ENCODE measurements at places on chromosomes 7 and 10. TPM values are rescaled to one million over a fixed set of nuclear protein-coding genes. Genes with fewer than 3 reads are reported as not detected.

- H3K36me3 ChIP-seq: no peaks in the 10 kb centered on the region
- peaks cover 57% of the 10 kb centered on the region for H3K4me1 ChIP-seq
- peak; percentile 82 for DNase-seq
- H3K4me3 ChIP-seq: peak overlapping the region; percentile 66
These were observed 96.3 kb downstream of the ALOX5 start for GRCh38 chr10:45470098-45471012.

Gene AFAP1L2
- 1.3 TPM for total RNA-seq

GRCh38 chr10:52772623-52773022 is at the start of gene MBL2:
Gene MBL2, minus strand, starts transcription at chr10:52772784. Its CDS starts 1,149 bp downstream, at chr10:52771635.
- no peak within 1 kb of the TSS for H3K27ac ChIP-seq
- H3K4me3 ChIP-seq: no peak within 1 kb of the TSS
- DNase-seq: no peak
- no peaks in the 10 kb centered on the region for H3K27me3 ChIP-seq

GRCh38 chr7:50711271-50712175 is 71.2 kb downstream of the GRB10 start:
- peaks cover 3% of the 10 kb centered on the region for H3K4me1 ChIP-seq
- H3K4me3 ChIP-seq: no peak overlapping the region
- no peak for DNase-seq
- no peak overlapping the region for H3K27ac ChIP-seq

DNA sequence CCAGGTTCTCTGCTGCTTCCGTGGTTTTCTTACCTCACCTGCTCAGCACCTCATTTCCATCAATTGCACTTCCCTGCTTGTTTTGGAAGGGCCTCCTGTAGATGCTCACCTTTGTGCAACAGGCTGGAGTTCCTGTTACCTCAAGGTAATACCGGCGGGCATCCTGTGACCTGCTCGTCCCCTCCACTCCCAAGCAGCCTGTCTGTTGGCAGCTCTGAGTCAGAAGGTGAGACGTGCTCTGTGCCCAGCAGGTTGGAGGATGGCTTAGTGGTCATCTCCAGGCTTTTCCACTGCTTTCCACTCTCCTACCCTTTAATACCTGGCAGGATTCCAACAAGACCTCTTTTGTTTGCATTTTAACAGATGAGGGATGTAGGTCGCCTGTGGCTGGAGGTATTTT is 86.0 kb downstream of the CAMK1D start:
- DNase-seq: no peak
- H3K27ac ChIP-seq: no peak overlapping the region
- no peak overlapping the region for H3K4me3 ChIP-seq
- peaks cover 6% of the 10 kb centered on the region for H3K36me3 ChIP-seq
- no peaks in the 10 kb centered on the region for H3K27me3 ChIP-seq

- peak overlapping the region; percentile 49 for H3K4me3 ChIP-seq
- H3K27me3 ChIP-seq: peaks cover 28% of the 10 kb centered on the region
- H3K4me1 ChIP-seq: peaks cover 43% of the 10 kb centered on the region
- H3K36me3 ChIP-seq: peaks cover 5% of the 10 kb centered on the region
These were observed 97.2 kb upstream of the INSYN2A start for GRCh38 chr10:127293640-127294039.

Gene SUN3
- not detected for total RNA-seq

Gene A1CF
- not detected for total RNA-seq

GRCh38 chr10:123381224-123381623 is 227.0 kb downstream of the BUB3 start:
- H3K4me3 ChIP-seq: no peak overlapping the region
- no peaks in the 10 kb centered on the region for H3K36me3 ChIP-seq
- no peaks in the 10 kb centered on the region for H3K4me1 ChIP-seq
- no peak for DNase-seq
- H3K27me3 ChIP-seq: peaks cover 8% of the 10 kb centered on the region
- H3K27ac ChIP-seq: no peak overlapping the region

GRCh38 chr10:115963848-115964247 is 309.2 kb downstream of the GFRA1 start:
- H3K27ac ChIP-seq: no peak overlapping the region
- H3K4me1 ChIP-seq: peaks cover 2% of the 10 kb centered on the region
- no peaks in the 10 kb centered on the region for H3K27me3 ChIP-seq

GRCh38 chr7:113100121-113100603 is 13.5 kb upstream of the GPR85 start:
- H3K4me3 ChIP-seq: no peak overlapping the region
- DNase-seq: no peak
- no peaks in the 10 kb centered on the region for H3K36me3 ChIP-seq
- no peaks in the 10 kb centered on the region for H3K4me1 ChIP-seq
- peaks cover 14% of the 10 kb centered on the region for H3K27me3 ChIP-seq
- H3K27ac ChIP-seq: no peak overlapping the region

Gene FOXK1
- 78.5 TPM for total RNA-seq

GRCh38 chr7:131455001-131455400 is 101.4 kb downstream of the PODXL start:
- no peaks in the 10 kb centered on the region for H3K27me3 ChIP-seq
- no peak for DNase-seq
- H3K27ac ChIP-seq: no peak overlapping the region
- H3K4me3 ChIP-seq: no peak overlapping the region

- H3K36me3 ChIP-seq: no peaks in the 10 kb centered on the region
- no peaks in the 10 kb centered on the region for H3K4me1 ChIP-seq
- no peak for DNase-seq
- H3K27ac ChIP-seq: no peak overlapping the region
These were observed 13.5 kb downstream of the GHRHR start for GRCh38 chr7:30977222-30977621.

DNA sequence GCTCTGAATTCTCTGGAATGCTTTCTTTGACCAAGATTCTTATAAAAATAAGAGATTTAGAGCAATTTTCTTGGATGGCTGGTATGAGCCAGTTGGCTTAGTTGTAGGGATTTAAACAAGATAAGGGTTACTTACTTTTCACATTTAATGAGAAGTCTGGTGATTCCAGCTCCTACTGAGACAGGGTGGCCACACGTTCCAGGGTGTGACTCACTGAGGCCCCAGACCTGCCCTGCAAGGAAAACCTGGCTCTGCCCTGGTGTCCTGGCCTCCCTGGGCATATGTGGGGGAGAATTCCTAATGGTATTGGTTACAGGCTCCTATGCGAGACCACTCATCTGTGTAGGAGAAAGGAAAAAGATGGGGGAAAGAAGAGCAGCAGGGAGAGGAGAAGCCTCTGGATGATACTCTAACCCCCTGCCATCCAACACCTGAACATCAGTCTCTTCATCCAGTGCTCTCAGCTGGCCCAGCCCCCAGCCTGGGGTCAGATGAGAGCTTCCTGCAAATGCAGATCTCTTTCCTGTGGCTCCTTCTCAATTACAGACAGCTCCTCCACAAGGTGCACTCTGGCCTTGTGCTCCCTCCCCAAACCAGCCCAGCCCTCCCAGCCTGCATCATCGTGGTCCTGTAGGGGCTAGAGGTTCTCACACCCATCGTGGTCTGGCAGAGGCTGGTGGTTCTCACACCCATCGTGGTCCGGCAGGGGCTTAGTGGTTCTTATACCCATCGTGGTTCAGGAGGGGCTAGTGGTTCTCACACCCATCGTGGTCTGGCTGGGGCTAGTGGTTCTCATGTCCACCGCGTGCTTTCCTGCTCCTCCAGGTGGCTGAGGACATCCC is 139.9 kb downstream of the EGFR start:
- no peaks in the 10 kb centered on the region for H3K4me1 ChIP-seq
- no peak overlapping the region for H3K4me3 ChIP-seq
- H3K36me3 ChIP-seq: no peaks in the 10 kb centered on the region
- no peaks in the 10 kb centered on the region for H3K27me3 ChIP-seq

DNA sequence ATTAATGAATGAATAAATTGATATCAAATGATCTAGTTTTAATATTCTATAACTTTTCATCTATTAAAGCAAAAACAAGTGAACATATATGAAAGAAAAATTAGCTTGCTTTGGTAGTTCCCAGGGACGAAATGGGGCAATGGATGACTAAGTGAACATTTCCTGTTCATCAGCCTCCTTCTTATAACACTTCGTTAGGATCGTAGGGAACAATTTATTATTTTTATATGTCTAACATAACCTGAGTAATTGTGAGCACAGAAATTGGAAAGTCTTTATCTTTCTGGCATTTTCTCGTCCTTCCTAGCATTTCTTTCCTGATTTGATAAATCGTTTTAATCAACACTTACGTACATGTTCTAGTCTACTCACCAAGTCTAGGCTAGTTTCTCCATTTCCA is 59.1 kb upstream of the PPP1R3C start:
- H3K4me1 ChIP-seq: peaks cover 6% of the 10 kb centered on the region
- no peak for DNase-seq
- H3K27ac ChIP-seq: no peak overlapping the region
- no peak overlapping the region for H3K4me3 ChIP-seq
- H3K27me3 ChIP-seq: peaks cover 7% of the 10 kb centered on the region
- H3K36me3 ChIP-seq: no peaks in the 10 kb centered on the region

GRCh38 chr10:98303569-98303968 is 35.6 kb upstream of the LOXL4 start:
- DNase-seq: no peak
- no peak overlapping the region for H3K27ac ChIP-seq
- no peak overlapping the region for H3K4me3 ChIP-seq
- H3K27me3 ChIP-seq: peaks cover 40% of the 10 kb centered on the region
- H3K36me3 ChIP-seq: peaks cover 8% of the 10 kb centered on the region
- H3K4me1 ChIP-seq: no peaks in the 10 kb centered on the region

GRCh38 chr7:81161451-81162075 is 242.7 kb upstream of the SEMA3C start:
- H3K27ac ChIP-seq: no peak overlapping the region
- H3K27me3 ChIP-seq: no peaks in the 10 kb centered on the region
- no peak overlapping the region for H3K4me3 ChIP-seq
- DNase-seq: no peak
- H3K4me1 ChIP-seq: no peaks in the 10 kb centered on the region

Gene RPEL1
- total RNA-seq: not detected

Measured in naive thymus-derived CD8-positive, alpha-beta T cell (primary cell).